Lower lobe of right lung (tissue), 2 donors: ENCODE measurements at places on chromosomes 2 and 18.

- DNase-seq, result no peak
These were observed 19.8 kb downstream of the EPHA4 start for GRCh38 chr2:221552291-221552690.

DNA sequence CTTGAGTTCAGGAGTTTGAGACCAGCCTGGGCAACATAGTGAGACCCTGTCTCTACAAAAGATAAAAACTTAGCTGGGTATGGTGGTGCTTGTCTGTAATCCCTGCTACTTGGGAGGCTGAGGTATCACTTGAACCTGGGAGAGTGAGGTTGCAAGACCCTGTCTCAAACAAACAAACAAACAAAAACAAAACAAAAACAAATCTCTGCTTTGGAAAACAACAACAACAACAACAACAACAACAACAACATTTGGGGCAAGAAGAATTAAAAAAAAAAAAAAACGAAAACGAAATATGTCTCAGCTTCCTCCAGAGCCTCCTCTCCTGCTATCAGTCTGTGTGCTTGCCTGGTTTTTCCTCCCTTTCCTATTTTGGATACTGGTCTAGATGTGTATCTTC, 16.9 kb downstream of the SLC4A1AP start:
- DNase-seq, result no peak

GRCh38 chr18:10195529-10195928, 258.9 kb upstream of the APCDD1 start:
- no peak for DNase-seq

DNA sequence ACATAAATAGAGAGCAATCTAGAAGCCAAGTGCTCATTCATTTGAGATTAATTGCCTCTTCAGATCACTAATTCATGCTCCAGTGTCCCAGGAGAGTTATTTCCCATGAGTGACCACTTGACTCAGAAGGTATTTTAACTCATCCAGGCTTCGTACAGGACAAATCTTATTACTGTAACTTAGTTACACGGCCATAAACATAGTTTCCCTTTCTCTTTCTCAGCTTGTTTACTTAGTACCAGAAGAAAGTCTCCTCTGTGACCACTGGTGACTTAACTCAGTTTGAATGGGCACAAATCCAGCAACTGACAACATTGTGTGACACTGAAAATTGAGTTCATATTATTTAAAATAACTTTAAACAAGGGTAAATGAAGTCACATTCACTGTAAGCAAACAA, 25.3 kb downstream of the MMADHC start:
- no peak for DNase-seq
